Neuronal stem cell (in vitro differentiated cells): ENCODE measurements at places on chromosomes 13 and 19.

DNA sequence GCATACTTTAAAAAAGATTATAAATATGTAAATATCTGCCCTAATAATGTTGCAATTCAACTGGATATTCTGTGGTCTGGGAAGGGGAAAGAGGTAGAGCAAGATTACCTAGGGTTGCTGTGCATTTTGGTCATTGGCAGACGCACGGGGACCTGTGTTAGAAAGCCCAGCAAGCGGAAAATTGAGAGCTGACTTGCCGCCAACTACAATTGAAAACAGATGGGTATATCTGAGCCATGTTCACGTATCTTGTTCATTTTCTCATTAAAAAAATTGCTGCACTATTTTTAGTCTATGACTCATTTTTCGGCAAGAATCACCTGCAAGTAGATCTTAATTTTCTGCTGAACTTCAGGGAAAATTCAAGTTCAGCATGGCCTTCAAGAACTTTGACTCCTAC is 308.5 kb upstream of the TMTC4 start:
- DNase-seq, result no peak

DNA sequence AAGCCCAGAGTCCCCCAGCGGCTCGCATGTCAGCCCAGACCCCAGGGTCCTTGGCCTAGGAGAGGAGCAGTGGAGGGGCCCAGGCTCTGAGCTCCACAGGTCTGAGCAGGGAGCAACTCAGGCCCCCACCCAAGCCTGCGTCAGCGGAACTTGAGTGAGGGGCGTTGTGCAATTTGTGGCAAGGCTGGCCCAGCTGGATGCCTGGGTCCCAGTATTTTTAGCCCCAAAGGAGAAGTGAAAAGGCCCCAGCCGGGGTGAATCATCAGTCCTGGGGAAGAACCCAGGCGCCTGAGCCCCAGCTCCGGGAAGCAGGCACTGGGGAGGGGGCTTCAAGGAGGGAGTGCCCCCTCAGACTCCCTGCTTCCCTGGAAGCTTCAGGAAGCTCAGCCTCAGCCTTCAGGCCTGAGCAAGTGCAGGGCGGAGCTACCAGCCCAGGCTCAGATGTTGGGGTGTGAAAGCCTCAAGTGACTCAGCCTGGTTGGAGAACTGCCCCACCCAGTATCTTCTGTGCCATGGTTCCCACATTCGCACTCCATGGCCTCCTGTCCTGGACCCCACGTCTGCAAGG is 7.2 kb downstream of the MED29 start:
- DNase-seq, result no peak

- no peak for DNase-seq
Measured at GRCh38 chr19:8036434-8037099, 16.0 kb upstream of the CCL25 start.

DNA sequence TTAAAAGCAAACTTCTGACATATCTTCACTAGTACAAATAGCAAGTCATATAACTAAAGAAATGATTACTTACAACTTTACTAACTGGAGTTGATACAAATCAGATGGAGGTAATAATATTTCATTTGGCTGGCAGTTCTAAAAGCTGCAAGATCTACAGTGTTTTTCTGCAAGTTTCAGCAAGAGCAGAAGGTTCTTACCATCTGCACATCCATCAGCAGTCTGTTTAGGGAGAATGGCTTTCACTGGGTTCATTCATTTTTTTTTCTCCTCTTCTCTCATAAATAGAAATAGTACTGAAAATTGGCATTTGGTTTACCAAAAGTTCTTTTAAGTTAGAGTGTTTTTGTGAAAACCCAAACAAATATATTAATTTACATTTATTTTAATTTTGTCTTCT is 3.1 kb upstream of the SHISA2 start:
- no peak for DNase-seq

DNA sequence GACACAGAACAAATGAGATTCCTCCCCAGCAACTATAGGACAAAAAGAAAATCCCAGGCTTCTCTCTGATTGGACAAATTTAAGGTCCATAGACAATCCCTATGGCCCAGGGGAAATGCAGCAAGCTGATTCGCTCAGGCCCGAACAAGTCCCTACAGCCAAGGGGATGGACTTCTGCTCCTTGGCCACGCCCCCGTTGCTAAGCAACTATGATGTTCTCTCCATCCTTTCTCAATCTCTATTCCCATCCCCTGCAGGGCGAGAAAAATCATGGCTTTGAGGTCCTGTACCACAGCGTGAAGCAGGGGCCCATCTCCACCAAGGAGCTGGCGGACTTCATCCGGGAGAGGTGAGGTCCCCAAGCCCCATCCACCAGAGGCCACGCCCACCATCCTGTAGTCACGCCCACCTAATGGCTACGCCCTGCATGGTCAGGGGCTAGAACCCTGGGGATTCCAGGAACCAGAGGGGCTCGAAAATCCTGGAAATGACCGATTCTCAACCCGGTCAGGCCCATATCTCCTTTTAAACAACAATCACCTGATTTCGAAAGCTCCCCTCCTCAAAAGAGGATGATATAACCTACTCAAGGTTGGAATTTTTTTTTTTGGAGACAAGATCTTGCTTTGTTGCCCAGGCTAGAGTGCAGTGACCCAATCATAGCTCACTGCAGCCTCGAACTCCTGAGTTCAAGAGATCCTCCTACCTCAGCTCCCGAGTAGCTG is 11.4 kb downstream of the FCHO1 start:
- peak; percentile 84 for DNase-seq

DNA sequence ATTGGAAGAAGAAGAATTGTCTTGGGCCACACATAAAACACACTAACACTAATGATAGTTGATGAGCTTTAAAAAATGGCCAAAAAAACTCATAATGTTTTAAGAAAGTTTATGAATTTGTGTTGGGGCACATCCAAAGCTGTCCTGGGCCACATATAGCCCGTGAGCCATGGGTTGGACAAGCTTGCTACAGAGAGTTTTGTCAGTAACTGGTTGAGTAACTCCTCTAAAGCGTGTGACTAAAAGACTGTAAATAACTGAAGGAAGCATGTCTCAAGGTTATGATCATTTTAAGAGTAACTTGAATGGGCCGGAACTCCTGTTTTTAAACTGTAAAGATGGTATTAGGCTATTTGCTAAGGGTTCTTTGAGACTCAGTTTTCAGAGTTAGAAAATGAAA is 118.0 kb downstream of the KL start:
- no peak for DNase-seq

- DNase-seq, result no peak
Measured at GRCh38 chr13:92221916-92222315, 823.5 kb downstream of the GPC5 start.

DNA sequence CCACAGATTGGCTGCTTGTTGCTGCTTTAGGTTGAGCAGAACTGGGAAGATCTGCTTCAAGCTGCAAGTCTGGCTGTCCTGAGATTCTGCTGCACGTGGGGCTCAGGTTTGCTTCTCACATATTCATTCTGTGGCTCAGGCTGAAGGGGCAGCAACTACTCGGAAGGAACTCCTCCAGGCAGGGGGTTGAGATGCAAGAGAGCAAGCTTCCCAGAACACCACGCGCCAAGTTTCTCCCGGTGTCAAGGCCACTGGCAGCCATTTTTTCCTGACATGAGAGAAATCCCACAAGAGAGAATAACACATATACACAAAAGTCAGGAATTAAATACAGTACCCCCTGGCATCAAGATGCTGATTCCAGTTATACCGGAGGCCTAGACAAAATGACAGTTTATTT is 887.6 kb upstream of the SLC10A2 start:
- no peak for DNase-seq

DNA sequence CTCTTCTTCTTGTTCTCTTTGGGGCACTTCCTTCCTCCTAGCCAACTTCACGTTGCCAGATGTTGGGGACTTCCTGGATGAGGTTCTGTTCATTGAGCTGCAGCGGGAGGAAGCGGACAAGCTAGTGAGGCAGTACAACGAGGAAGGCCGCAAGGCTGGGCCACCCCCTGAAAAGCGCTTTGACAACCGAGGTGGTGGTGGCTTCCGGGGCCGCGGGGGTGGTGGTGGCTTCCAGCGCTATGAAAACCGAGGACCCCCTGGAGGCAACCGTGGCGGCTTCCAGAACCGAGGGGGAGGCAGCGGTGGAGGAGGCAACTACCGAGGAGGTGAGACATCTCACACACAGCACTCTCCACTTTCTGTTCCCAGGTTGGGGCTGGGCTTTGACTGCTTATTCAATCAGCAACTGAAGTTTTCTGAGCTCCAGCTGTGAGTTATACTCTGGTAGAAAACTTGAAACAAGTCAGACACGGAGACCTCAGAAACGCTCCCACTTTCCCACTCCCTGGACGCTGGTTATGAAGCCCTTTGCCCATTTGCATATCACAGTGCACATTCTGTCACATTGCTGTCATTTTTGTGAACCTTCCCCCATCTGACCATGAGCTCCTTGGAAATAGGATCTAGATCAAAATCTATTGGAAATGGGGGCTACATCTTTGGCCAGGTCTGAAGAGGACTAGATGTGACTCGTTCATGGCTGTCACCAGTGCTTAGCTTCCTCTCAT is 7.2 kb upstream of the CCDC97 start:
- no peak for DNase-seq

- no peak for DNase-seq
Measured at GRCh38 chr19:3098515-3099346, 4.6 kb downstream of the GNA11 start.

GRCh38 chr13:28337166-28338005 is 157.5 kb downstream of the FLT1 start:
- no peak for DNase-seq

- DNase-seq, result no peak
Measured at GRCh38 chr13:112785483-112785856, 95.6 kb downstream of the ATP11A start.
